ENCODE measurements at places on chromosomes 5 and 9. TPM values are rescaled to one million over a fixed set of nuclear protein-coding genes. Genes with fewer than 3 reads are reported as not detected.

IFNB1 gene
- total RNA-seq: 0.36 TPM

HMGCR gene
- total RNA-seq: 45.7 TPM

MCTP1 gene
- 0.13 TPM for total RNA-seq

SPINK1 gene
- not detected for total RNA-seq

ZNF169 gene
- total RNA-seq: 5.2 TPM

JAKMIP2 gene
- 1.3 TPM for total RNA-seq

PGM5 gene
- not detected for total RNA-seq

PCDHGA8 gene
- not detected for total RNA-seq

HDHD3 gene
- total RNA-seq: 13.5 TPM

TAL2 gene
- total RNA-seq: not detected

SHOC1 gene
- not detected for total RNA-seq

MED10 gene
- 52.5 TPM for total RNA-seq

PCDHAC1 gene
- not detected for total RNA-seq

P4HA2 gene
- 18.3 TPM for total RNA-seq

NMUR2 gene
- total RNA-seq: not detected

CMYA5 gene
- 0.19 TPM for total RNA-seq

TIMD4 gene
- 0.65 TPM for total RNA-seq

SPINK4 gene
- total RNA-seq: not detected

BSPRY gene
- 5.0 TPM for total RNA-seq

ADGRV1 gene
- not detected for total RNA-seq

MYMK gene
- total RNA-seq: not detected

ADAMTS12 gene
- not detected for total RNA-seq

LMX1B gene
- not detected for total RNA-seq

ACOT12 gene
- total RNA-seq: not detected

CKMT2 gene
- not detected for total RNA-seq

RNF44 gene
- 50.5 TPM for total RNA-seq

NR2F1-AS1 gene
- not detected for total RNA-seq

TLE4 gene
- 25.7 TPM for total RNA-seq

FBN2 gene
- not detected for total RNA-seq

WWC1 gene
- total RNA-seq: 1.9 TPM

ADGRD2 gene
- not detected for total RNA-seq

GDNF gene
- not detected for total RNA-seq

SPATA31A3 gene
- not detected for total RNA-seq

WDR31 gene
- 2.6 TPM for total RNA-seq

INSL4 gene
- total RNA-seq: not detected

Data from activated CD8-positive, alpha-beta memory T cell treated with anti-CD3 and anti-CD28 coated beads for 36 hours (primary cell).